ENCODE measurements at places on chromosomes 11 and 22.

DNA sequence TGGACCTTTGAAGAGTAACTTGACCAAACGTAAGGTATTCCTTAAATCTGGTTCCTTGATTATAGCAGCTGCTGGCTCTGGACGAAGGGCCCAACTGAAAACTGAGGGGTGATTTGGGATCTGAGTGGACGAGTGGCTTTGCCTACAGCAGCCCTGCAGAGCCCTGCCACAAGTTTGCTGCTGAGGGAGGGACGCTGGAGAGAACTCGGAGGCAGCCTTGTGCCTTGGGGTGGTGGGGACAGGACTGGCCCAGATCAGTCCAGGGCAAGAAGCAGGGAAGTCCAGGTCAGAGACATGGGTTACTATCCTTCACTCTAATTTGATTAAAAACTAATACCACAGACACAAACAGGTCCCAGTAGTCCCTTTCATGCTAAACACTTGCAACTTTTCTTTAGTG lies 89.6 kb upstream of the PITPNB start:
- DNase-seq, result no peak

- no peak for DNase-seq
Observed at GRCh38 chr11:93219440-93219839, 21.6 kb upstream of the SLC36A4 start.

GRCh38 chr11:39678996-39679395 lies 1780.5 kb downstream of the LRRC4C start:
- no peak for DNase-seq

DNA sequence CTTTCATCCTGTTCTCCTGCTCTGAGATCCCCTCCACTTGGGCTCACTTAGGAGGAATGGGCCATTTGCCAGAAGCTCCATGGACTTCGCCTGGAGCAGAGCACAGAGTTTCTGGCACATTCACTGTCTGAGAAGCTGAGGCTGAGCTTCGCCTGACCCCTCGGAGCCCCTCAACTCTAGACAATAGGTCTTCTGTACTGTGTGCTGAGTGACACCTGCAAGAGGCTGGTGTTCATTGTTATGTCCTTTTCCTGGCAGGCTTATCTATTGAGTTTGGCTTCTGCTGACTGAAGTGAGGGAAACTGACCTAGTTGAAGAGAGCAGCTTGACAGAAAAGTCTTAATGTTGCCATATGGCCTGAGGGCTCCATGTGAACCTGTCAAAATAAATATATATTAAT lies 124.3 kb downstream of the EHF start:
- DNase-seq, result no peak

- no peak for DNase-seq
Observed at GRCh38 chr11:94002226-94002625, 18.9 kb upstream of the HEPHL1 start.
